ENCODE measurements at places on chromosomes 5 and 9.
A peak's percentile ranks its signal among the peaks of the same experiment; 100 is the strongest.

- DNase-seq: peak; percentile 61
These were observed 15.5 kb upstream of the FAM120AOS start for GRCh38 chr9:93468763-93469456.

DNA sequence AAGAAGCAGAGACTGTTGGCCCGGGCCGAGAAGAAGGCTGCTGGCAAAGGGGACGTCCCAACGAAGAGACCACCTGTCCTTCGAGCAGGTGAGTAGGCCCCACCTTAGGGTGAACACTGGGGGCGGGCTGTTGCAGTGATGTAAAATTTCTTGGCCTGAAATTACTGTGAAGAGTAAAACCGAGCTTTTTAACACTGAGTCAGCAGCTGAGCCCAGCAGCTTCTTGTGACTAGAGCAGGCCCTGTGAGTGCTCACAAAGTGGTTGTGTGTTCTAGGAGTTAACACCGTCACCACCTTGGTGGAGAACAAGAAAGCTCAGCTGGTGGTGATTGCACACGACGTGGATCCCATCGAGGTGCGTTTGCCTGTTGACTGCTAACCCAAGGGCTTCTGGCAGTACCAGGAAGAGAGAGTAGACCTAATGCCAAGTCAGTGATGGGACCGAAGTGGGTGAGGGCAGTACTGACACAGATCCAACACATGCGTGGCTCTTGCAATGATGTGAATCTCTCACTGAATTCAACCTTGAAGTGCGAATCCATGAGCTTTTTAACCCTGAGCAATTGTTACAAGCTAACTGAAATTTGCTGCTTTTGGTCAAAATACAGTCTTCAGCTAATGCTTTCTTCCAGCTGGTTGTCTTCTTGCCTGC lies 2.1 kb downstream of the RPL7A start:
- no peak for DNase-seq

DNA sequence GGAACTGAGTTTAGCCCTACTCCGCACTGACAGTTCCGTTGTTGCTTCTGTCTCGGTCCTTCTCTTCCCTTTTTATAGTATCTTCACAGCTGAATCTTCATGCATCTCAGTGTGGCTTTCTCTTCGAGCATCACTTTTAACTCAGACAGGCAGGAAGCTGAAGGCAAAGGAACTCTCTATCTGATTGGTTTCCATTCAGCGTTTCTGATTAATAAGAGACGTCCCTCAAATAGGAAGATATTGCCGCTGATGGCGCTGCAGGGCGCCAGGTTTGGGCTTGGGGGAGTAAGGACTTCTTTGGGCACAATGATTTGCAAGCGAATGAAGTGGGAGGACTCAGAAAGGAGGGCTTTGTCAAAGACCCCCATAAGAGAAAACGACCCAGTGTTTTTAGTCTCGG lies at the start of gene CDH9:
TSS of gene CDH9 (minus strand) at position 111 of the 400 bp plus-strand sequence. CDS start 50,253 bp downstream, outside the sequence.
- no peak for DNase-seq

DNA sequence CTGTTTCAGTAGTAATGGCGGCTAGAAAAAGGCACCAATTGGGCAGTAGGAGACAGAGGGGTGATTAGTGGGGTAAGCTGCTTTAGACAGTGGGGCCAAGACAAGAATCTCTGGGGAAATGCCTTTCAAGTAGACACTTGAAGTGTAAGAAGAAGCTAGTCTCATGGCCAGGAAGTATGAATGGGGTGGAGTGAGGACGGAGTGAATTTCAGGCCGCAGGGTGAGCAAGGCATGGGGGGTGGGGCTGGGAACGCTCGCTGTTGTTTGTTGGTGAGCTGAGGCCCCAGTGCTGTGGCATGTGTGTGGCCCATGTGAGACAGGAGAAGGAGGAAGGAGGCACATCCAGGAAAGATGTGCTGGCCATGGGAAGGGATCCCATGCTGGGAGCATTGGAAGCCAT lies 149.2 kb upstream of the NFIL3 start:
- DNase-seq: no peak

GRCh38 chr5:433836-434235 lies 9.1 kb upstream of the EXOC3 start:
- DNase-seq: no peak

GRCh38 chr9:134322781-134323241 lies 3.4 kb upstream of the RXRA start:
- no peak for DNase-seq

- DNase-seq: peak; percentile 85
These were observed 75.5 kb downstream of the PHAX start for GRCh38 chr5:126676195-126676624.

DNA sequence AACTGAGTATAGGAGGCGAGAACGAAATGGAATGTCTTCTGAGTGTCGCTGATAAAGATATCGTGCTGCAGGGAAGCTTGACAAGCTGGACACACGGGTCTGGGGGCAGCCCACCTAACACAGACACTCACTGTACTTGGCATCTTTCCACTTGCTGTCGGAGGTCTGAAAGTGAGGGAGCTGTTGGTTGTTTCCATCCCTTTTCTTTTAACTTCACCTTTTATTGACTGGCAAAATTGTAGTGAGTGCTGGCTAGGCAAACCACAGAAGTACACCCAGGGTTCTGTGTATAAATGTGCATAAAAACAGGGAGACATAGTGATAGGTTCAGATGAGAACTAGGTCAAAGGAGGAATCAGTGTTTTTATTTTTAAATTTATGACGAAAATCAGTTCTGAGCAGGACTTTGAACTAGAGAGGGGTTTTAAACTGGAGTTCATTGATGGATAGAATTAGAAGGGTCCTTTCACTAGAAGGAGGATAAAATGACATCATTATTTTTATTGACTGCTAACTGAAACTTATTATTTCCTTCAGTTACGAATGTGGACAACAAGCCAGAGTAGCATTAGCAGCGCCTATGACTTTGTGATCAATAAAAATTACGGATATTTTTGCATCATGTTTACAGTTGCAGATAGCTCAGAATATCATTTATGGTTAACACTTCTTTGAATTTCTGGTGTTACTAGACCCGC lies 817 bp downstream of the GAPVD1 start:
- DNase-seq: no peak

DNA sequence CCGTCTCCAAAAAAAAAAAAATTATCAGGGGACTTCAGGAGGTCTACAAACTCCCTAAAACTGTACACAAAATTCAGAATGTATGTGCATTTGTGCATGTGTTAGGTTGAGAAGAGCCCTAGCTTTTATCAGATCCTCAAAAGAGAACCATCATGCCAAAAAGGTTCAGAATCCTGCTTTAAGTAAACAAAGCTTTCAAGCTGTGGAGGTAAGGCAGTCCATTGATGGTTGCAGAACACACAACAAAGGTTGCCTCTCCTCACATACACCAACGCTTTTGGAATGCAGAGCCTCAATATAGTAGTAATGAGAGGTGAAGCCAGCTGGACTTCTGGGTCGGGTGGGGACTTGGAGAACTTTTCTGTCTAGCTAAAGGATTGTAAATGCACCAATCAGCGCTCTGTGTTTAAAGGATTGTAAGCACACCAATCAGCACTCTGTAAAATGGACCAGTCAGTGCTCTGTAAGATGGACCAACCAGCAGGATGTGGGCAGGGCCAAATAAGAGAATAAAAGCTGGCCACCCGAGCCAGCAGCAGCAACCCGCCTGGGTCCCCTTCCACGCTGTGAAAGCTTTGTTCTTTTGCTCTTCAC lies 57.9 kb upstream of the RNF38 start:
- no peak for DNase-seq

DNA sequence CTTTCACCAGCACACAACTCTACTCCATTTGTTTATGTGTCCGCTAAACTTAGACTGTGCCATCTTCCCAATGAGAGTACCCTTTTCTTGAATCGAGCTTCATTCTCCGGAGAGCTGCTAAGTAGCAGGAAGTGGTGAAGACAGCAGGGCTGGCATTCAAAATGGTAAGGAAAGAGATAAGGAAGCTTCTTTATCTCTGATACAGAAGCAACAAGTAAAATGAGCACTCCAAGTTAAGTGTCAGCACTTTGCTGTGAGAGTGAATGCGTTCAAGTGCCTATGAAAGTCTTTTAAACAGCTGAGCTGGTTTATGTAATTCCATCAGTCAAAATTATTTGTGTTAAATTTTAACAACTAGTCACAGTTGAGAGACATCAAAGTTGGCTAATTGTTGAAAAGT lies 386.8 kb upstream of the PTPRD start:
- DNase-seq: no peak

GRCh38 chr5:15645381-15646160 lies 145.6 kb downstream of the FBXL7 start:
- peak; percentile 27 for DNase-seq

DNA sequence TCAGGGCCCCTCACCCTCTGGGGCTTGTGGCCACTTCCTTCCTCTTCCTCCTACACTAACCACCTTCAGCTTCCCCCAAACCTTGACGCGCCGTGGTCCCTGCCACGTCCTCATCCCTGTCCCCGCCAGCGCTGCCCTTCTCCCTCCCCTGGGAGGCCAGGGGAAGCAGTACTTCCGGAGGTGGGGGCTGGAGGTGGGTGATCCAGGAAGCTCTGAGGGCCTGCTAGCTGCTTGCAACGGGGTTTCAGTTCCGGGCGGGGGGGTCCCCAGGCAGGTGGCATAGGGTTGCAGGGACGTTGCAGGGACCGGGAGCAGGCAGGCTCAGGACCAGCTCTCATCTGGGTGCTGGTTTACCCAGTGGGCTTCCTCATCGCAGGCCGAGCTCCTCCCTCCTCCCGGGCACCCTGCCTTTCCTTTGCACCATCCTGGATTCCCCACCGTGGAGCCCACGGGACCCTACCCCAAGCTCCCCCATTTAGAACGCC lies 70.0 kb downstream of the RXRA start:
- no peak for DNase-seq

DNA sequence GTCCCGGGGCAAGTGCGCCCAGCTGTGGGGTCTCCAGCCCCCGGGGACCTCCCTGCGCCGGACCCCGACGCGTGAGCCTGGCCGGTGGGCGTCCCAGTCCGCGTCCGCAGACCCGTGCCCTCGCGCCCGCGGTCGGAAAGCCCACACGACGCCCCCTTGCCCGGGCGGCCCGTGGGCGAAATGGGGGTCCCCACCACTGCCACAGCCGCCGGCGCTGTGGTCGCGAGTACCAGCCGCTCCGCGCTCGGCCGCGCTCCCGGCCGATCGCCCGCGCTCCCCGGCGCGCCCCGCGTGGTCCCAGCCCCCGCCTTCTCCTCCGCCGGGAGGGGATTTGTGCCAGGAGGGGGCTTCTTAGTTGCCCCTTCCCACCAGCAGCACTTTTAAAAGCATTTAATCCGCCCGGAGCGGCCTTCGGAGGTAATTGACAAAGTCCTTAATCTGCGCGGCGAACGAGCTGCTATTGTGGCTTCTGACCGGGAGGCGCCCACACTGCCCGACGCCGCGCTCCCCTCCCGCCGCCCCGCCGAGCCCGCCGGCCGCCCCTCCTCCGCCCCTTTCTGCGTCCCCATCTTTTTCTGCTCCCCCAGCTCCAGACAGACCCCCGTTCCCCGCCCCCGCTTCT lies 469 bp upstream of the FIBCD1 start:
- peak; percentile 47 for DNase-seq

- peak; percentile 19 for DNase-seq
These were observed 31.5 kb downstream of the DDX31 start for GRCh38 chr9:132638240-132638639.

GRCh38 chr5:135718151-135718550 lies 116.3 kb upstream of the SLC25A48 start:
- peak; percentile 4 for DNase-seq

Measured in adipocyte (in vitro differentiated cells).